ENCODE measurements at places on chromosomes 5 and 9.
A peak's percentile ranks its signal among the peaks of the same experiment; 100 is the strongest.

- no peak for DNase-seq
Observed at GRCh38 chr5:143225511-143225910, 178.0 kb downstream of the NR3C1 start.

DNA sequence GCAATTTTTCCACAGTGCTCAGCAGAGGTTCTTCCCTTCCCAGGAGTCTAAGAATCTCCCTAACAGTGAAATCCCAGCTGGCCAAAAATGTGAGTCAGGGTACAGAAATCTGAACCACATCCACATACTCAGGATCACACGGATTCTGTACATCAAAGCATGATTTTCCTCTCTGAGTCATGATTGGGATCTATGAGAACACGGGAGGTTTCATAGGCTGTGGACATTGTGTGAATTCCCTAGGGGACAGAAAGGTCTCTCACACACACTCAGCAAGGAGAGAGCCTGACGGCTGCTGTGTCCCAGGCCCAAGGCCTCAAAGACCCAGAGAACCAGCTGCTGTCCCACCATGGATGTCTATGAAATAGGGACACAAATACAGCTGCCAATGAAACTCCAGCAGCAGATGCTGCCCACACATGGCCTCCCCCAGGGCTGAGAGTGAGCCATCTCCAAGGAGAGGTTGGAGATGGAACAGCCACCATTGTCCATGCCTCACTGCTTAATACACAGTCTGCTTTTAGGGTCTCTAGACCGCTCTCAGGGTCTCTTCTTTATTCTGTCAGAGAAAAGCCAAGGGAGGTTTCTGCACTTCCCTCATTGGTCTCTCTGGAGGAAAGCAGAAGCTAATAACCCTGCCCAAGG lies 102.7 kb downstream of the ADAMTS12 start:
- no peak for DNase-seq

GRCh38 chr5:156182174-156182967 lies 144.6 kb upstream of the SGCD start:
- DNase-seq: no peak

DNA sequence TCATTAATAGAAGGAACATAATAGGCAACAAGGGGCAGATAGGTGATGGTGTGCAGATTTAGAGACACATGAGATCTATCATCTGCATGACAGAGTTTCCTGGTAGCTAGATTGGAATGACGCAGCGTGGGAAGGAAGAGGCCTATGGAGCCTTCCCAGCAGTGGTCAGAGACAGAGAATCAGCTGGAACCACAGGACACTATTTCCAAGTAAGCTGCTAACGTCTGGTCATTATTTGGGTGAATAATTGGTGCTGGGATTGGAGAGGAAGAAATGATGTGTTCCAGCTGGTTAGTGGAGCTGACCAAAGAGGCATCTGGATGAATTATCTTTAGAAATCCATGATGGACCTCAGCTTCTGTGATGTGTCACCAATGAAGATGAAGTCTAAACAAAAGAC lies 91.2 kb upstream of the PRR16 start:
- no peak for DNase-seq

DNA sequence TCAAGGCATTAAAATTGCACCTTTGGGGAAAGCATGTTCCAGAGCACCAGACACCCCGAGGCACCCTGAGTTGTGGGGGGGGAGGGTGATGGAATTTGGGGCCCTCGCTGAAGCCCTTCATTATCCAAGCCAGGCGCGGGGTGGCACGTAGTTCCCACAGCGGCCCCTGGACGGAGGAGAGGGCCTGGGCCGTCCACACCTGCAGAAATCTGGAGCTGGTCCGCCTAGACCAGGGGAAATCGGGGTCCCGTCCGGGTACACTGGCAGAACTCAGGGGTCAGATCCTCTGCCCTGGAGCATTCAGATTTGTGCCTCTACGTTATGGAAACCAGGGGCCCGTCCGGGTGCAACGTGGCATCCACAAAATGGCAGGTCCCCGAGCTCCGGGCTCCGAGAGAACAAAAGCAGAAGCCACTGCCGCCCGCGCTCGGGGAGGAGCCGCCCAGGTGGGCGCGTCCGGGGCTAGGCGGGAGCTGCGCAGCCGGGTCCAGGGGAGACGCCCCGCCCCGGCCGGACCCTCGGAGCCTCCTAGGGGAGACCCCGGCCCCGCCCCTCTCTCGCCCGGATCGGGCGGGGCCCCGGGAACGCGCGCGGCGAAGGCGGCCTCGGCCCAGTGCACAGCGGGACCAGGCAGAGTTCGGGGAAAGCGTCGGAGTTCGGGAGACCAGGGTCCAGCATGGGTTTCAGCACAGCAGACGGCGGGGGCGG lies at the start of gene PLEKHG4B:
Gene PLEKHG4B, plus strand, starts transcription at position 613 of the 708 bp plus-strand sequence. Its CDS starts 64 bp downstream, at position 677.
- no peak for DNase-seq

- DNase-seq: no peak
Observed at GRCh38 chr5:33725806-33726205, 166.0 kb downstream of the ADAMTS12 start.

- DNase-seq: no peak
Observed at GRCh38 chr9:93649610-93650261, 73.4 kb downstream of the PHF2 start.

- no peak for DNase-seq
Observed at GRCh38 chr9:132733260-132733815, 63.1 kb downstream of the GTF3C4 start.

- DNase-seq: no peak
Observed at GRCh38 chr9:36949466-36949865, 84.6 kb downstream of the PAX5 start.

DNA sequence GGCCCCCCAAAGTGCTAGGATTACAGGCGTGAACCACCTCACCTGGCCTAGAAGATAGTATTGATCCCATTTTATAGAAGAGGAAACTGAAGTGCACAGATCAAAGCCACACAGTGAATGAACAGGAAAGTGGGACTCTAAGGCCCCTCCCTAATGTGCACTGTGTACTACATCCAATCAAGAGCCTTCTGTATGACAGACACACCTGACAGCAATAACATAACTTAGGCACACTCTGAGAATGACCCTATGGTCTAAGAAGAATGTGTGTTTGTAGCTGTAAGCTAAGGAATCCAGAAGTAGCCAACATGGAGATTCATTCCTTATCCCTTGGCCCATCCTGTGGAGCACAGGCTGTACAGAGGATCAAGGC lies 271.2 kb downstream of the SMARCA2 start:
- DNase-seq: no peak

DNA sequence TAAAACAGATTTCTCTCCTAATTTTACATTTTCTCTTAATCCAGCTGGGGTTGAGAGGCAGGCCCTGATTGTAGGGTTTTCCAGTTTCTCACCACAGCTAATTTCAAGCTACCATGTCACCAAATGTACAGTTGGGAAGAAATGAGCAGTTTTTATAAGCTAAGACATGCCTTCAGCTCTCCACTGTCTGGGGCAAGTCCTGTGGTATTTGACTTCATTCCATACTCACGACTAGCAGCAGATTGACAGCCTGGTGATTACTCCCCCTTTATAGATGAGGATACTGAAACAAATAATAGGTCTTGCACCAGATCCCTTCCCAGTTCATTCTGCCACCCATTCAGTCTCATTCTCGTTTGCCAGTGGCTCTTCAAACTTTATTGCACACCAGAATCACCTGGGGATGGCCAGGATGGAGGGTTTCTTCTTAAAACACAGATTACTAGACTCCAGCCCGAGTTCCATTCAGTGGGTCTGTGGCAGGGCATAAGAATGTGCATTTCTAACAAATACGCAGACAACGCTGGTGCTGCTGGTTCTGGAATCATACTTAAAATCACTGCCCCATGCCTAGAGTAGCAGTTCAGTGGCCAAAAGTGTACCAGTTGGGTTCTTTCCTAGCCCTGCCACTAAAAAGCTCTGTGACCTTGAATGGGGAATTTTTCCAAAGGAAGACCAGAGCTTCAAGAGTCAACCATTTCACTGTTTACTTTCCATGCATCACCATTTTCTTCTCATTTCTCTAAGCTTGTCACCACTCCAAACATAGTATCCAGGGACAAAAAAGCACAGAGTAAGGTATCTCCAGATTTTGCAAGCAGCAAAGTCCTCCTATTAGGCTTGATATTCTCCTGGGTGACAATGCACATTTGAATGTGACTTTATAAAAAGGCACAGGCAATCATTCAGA lies 64.3 kb downstream of the CSNK1A1 start:
- DNase-seq: no peak

DNA sequence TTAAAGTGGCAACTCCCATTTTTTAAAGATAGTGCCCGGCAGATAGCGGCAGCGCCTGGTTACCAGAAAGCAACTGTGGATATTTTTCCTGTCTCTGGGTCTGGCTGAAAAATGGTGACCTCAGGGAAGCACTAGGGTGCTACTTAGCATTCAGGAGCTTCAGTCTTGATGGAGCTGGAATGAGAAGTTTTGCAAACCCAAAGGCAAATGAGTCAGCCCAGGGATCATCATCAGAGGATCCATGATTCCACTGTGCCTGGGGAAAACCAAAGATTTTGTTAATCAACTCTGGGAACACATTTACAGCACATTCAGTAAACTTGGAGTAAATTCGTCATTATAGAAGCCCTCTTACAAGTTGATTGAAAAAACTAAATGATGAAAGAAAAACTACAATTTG lies 26.7 kb downstream of the F2R start:
- no peak for DNase-seq

DNA sequence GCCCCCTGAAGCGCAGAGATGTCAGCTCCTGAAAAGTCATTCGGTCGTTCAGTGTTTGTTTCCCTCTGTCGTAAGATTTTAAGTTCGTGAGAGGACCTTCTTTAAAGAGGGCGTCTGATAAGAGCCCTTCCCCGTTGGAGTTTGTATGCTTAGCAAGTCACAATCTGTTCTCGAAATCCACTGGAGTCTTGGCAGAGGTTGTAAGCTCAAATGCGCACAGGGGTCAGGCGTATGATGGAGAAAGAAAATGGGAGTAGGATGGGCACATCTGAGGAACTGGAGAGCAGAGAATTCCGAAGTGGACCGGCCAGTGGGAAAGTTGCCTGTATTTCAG lies 710 bp downstream of the HSD17B4 start:
- DNase-seq: no peak

DNA sequence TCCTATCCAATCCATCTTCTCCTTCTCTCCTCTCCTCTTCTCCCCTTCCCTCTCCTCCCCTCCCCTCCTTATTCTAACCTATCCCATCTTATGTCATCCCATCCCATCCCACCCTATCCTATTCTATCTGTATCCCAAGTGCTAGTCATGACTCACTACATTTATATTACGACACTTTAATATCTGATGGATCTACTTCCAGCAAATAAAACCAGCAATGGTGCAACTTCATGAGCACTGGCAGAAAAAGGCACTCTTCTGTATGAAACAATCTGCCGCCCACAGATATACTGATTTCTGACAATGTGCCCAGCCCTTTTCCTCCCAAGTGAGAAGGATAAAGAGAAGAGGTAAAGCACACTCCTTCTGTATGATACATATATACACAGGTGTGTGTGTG lies 86.6 kb upstream of the ANKH start:
- DNase-seq: no peak

GRCh38 chr9:129266536-129266935 lies 88.5 kb upstream of the IER5L start:
- DNase-seq: no peak

GRCh38 chr9:84851935-84852585 lies 182.5 kb downstream of the NTRK2 start:
- peak; percentile 4 for DNase-seq

DNA sequence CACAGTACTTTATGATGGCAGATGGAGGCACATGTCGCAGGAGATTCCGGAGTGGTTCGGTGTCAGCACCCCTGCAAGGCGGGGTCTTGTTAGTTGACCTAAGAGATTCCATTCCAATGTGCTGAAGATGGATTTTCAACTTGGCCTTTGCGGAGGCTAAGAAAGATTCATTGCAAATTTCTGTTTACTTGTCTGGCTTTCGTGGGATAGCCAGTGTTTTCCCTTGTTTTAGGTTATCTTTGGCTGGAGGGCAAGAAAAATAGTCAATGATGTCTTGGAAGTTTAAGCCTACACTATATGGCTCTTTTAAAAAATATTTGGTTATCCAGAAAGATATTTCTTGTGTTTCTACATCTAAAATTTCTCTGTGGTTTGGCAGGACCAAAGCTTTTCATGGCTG lies 123.6 kb upstream of the PTCH1 start:
- DNase-seq: no peak

GRCh38 chr9:113957821-113958341 lies 81.8 kb downstream of the ZNF618 start:
- no peak for DNase-seq

DNA sequence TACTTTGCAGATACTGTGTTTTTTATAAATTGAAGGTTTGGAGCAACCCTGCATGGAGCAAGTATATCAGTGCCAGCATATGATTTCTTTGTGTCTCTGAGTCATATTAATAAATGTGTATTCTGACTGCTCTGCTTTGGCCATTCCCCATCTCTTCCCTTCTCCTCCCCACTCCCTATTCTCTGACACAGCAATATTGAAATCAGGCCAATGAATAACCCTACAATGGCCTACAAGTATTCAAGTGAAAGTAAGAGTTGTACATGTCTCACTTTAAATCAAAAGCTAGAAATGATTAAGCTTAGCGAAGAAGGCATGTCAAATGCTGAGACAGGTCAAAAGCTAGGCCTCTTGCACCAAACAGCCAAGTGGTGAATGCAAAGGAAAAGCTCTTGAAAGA lies 82.2 kb upstream of the TLX3 start:
- no peak for DNase-seq

DNA sequence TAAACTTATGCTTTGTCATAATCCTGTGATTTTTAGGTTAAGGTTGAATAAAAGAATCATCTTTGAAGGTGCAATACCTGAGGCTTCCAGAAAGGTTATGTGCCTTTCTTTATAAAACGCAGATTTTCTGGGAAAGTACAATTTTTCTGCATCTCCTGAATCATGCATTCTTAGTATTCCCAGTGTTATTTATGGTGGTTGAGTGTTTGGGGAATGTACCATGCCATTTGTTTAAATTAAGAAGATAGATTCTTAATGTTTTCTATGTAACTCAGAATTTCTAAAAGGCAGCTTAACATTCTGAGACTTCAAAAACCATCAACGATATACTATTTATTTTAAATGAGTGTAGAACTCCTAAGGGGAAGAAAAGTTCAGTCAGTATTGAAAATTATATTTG lies 108.1 kb upstream of the FBN2 start:
- DNase-seq: no peak

DNA sequence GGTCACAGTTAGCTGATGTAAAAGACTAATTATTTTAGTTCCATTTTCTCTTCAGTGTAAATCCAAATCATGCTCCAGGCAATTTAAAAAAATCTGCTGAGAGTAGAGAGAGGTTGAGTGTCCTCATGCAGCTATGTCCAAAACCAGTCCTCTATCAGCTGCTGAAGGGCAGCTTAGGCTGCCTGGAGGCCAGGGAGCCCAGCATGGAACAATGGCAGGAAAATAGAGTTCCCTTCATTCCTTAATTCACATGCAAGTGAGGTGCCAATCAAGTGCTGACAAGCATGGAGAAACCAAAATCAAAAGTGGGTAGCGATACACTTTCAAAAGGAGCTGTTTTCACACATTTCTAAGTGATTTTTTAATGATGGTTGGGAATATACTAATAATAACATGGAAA lies 78.3 kb upstream of the POU5F2 start:
- no peak for DNase-seq

- DNase-seq: no peak
Observed at GRCh38 chr9:110776221-110776620, 107.6 kb downstream of the MUSK start.

Data from Panc1 (cell line).